ENCODE measurements at places on chromosomes 3 and 15.

DNA sequence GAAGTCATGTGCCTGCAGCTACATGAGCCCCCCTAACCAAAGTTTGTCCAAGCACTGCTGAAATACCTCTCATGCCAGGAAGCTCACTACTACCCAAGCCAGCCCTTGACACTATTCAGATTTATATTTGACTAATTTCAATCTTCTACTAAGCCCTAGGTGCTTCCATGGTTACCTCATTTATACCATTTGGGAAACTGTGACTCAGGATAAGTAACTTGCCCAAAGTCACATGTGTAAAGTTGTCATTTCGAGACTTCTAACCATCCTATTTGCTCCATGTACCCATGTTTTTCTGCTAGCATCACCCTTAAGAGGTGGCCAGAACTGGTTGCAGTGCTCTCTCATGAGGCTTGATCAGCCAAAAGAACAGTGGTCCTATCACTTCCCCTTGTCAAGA, 20.7 kb upstream of the TIMP4 start:
- DNase-seq = no peak

GRCh38 chr3:7843441-7843840, 658.2 kb upstream of the LMCD1 start:
- no peak for DNase-seq

GRCh38 chr3:52874160-52874701, 23.1 kb downstream of the STIMATE start:
- no peak for DNase-seq

GRCh38 chr3:148367756-148368155, 329.9 kb upstream of the AGTR1 start:
- no peak for DNase-seq

GRCh38 chr3:24222165-24222805, 272.4 kb downstream of the THRB start:
- DNase-seq = no peak
